ENCODE measurements at places on chromosomes 12 and 14.

DNA sequence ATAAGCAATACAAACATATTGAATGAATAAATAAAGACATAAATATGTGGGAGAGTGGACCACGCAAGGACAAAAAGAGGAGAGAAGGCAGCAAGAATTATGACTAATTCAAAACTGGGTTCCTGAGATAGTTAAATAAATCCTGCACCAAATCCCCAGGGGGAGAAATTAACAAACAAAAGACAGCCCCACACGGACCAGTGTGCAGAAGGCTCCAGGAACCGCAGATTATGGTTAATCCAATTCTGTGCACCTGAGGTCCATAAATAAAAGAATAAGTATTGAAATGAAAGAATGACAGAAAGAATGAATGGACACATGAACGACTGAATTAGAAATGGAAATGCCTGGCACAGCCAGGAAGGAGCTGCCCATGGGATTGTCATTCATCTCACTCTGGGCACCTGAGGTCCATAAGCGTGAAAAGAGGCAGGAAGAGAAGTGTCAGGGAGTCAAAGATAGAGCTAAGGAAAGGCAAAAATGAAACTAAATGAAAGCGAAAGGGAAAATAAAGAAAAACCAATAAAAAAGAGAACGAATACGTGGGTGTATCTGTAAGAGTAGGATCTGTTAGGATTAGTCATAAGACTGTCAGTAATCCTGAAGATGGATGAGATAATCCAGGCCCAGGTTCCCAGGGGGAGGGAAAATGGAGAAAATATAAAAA, 23.3 kb downstream of the MEG3 start:
- DNase-seq, result no peak

- no peak for DNase-seq
Measured at GRCh38 chr12:46456356-46457334, 84.1 kb upstream of the SLC38A2 start.

GRCh38 chr14:69334576-69334975, 63.5 kb downstream of the ERH start:
- no peak for DNase-seq

DNA sequence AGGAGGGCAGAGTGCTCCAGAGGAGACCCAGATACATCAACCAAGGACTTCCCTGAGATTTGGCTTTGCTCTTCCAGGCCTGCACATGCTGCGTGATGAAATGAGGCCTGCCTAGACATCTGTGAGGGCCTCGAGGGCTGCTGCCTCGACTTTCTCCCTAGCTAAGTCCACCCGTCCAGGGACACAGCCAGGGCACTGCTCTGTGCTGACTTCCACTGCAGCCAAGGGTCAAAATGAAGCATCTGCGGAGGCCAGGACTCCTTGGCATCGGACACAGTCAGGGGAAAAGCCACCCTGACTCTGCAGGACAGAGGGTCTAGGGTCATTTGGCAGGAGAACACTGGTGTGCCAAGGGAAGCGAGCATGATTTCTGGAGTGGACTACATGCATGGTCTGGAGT, 10.7 kb downstream of the SLC25A47 start:
- DNase-seq, result no peak

DNA sequence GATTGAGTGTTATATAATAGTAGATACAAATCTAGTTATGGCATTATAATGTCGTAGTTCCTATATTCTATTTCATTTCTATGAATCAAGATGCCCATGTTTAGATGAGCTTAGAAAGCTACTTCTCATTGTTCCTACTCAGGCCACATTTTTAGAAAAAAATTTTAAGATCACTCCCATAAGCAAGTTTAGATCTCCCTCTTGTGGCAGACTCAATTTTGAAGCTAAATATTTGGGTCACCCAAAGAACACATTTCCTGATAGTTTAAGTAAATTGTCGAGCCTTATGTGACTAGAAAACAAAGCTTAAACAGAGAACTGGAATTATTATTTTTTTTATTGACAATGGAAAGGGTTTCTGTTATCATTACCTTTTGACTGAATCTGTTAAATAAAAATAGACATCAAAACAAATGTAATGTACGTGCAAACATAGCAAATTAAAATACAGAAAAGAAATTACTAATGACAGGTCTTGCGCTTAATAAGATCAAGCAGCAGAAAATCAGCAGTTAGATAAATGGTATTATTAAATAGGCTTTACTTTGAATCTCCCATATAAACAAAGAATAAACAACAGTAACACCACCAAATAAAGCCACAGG, 180.2 kb downstream of the ACSS3 start:
- DNase-seq, result peak; percentile 49

DNA sequence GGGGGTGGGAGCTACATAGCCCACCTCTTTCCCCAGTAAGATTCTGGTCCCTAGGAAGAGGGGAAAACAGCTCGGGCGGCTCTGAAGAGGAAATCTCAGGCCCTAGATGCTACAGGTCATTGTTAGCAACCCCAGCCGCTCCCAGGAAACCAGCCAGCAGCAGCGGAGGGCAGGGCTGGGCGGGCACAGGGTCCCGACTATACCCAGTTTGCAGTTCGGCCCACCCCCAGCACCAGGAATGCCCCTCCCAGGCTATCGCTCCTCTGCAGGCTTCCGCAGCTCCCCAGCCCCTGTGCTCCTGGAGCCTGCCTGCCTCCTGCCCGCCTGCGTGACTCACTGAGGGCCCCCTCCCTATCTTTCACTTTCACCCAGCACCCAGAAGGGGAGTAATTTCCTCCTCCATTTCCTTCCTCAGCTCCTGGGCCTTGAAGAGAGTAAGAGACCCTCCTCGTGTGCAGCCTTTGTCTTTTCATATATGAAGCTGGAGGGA, 27.2 kb upstream of the PNMA1 start:
- no peak for DNase-seq
